Stimulated activated CD8-positive, alpha-beta memory T cell treated with anti-CD3 and anti-CD28 coated beads, Interleukin-4, amount 100 ng/mL, for 24 hours (primary cell): ENCODE measurements at places on chromosomes 11 and 22.

DNA sequence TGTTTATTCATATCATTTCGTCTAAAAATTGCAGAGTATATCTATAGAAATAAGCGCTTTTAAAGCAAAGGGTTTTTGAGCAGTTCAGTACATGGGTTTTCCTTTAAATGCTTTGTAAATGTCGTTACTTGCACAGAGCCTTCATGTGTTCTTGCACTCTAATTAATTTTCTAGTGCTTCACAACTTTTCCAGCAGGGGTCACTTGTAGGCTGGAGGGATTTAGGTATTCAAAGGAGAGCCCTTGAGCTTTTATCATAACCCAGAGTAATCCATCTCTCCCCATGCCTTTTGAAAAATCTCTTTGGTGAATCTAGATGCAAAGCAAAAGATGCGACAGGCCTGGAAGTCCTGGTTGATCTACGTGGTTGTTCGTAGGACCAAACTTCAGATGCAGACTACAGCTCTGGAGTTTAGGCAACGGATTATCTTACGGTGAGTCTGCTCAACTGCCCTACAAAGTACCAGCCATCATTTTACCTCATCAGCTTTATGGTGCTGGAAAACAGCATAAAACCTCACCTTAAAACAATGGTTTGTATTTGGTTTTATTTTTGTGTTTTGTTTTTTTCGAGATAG is 60.4 kb downstream of the SFI1 start:
- no peak for DNase-seq

- no peak for DNase-seq
Observed at GRCh38 chr11:17506942-17507341, 30.3 kb upstream of the ABCC8 start.

GRCh38 chr11:11000579-11001283 is 142.9 kb upstream of the ZBED5 start:
- no peak for DNase-seq

- no peak for DNase-seq
Observed at GRCh38 chr11:76747915-76748860, 35.0 kb upstream of the TSKU start.
